ENCODE measurements at places on chromosomes 3 and 15. TPM values are rescaled to one million over a fixed set of nuclear protein-coding genes. Genes with fewer than 3 reads are reported as not detected.

Gene USP19
- 29.3 TPM for polyA plus RNA-seq

DNA sequence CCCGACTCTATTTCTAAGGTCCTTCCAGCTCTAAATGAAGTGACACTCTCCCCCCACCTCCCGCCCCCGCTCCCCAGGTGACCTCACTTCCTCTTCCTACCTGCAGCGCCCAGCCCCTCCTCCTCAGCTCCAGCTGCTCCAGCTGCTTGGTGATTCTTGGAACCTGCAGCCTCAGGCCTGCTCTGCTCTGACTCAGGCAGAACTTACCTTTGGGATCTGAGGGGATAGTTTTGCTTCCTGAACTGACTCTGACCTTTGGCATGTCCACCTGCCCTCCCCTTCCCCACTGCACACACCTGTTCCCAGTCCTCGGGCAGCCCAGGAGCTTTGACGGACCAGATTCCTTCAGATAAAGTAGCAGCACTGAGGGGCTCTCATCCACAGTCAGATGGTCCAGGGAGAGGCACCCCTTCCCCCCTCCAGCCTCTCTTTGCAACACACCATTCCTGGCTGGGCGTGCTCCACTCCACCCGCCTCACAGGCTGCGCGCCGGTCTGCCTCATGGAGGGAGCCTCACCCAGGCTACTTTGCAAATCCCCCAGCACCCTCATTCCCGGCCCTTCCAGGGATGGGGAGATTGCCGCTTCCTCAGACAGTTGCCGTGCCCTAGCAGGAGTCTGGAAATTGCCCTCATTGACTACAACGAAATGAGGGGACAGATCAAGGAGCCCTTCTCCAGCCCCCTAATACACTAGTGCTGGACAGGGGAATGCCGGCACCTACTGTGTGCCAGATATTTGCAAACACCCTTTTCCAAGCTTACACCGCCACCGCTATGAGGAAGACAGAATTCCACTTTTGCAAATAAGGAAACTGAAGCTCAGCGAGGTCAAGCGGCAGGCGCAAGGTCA is 692 bp upstream of the C15orf39 start:
- DNase-seq, result peak; percentile 82

DNA sequence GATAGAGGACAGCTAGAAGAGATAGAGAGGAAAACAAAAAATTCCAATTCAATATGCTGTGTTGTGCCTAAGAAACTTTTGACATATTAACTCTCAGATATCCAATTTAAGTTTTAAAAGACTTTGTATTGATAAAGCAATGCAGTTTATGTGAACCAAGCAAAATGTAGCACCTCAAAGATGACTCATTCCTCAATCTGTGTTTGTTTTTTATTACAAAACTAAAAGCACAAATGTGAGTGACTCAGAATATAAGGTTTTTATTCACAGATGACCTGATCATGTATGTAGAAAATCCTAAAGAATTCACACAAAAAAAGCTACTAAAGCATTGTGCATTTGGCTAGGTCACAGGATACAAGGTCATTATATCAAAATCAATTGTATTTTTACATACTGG is 11.1 kb downstream of the HCLS1 start:
- no peak for DNase-seq

DNA sequence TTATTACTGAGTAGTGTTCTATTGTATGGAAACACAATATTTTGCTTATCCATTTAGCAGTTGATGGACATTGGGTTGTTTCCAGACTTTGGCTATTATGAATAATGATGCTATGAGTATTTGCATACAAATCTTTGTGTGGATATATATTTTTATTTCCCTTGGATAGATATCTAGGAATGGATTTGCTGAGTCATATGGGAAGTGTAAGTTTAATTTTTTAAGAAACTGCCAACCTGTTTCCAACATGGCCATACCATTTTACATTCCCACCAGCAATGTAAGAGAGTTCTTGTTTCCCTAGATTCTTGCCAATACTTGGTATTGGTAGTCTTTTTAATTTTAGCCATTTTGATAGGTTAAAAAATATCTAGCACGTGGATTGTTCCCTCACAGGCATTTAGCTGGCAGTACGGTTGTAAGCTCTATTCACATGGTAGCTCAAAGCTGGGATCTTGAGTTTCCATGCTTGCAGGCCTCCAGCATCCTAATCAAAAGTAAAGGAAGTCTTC is 45.7 kb upstream of the TNIK start:
- DNase-seq, result no peak

GRCh38 chr15:92044203-92044909 is 190.8 kb downstream of the SLCO3A1 start:
- no peak for DNase-seq

DNA sequence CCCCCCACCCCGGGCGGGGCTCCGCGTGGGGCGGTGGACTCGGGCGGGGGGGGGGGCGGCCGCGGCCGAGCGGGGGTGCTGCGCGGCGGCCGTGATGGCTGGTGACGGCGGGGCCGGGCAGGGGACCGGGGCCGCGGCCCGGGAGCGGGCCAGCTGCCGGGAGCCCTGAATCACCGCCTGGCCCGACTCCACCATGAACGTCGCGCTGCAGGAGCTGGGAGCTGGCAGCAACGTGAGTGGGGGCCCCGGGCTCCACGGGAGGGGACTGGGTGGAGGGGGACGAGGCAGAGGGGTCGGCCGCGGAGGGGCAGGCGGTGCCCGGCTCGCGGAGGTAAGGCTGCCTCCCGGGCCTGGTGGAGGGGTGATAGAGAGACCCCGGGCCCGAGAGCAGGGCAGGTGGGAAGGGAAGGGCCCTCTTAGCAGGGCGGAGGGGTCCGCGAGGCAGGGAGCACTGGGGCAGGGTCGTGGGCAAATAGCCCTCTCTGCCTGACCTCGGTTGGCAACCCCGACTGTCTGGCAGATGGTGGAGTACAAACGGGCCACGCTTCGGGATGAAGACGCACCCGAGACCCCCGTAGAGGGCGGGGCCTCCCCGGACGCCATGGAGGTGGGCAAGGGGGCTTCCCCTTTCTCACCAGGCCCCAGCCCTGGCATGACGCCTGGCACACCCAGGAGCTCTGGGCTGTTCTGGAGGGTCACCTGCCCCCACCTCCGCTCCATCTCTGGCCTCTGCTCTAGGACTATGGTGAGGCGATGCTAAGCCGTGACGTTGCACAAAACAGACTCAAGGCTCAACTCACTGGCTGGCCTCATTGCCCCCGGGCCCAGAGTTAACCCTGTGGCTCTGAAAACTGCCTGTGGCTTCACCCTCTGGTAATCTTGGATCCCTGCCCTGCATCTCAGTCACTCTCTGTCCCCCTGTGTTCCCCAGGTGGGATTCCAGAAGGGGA is at the start of gene ECE2:
TSS of gene ECE2 (plus strand) at position 62 of the 950 bp plus-strand sequence. CDS start at position 194, 132 bp downstream.
- DNase-seq, result no peak

GRCh38 chr3:182349051-182349450 is 444.3 kb upstream of the ATP11B start:
- no peak for DNase-seq

GRCh38 chr15:77064063-77064462 is 6.8 kb downstream of the TSPAN3 start:
- no peak for DNase-seq
